Spleen (tissue), 13 donors: ENCODE measurements at places on chromosomes 2 and 18. TPM values are rescaled to one million over a fixed set of nuclear protein-coding genes. Genes with fewer than 3 reads are reported as not detected.

Gene PLCD4
- polyA plus RNA-seq = 0.19 TPM

Gene PLA2R1
- 1.8 TPM for polyA plus RNA-seq

Gene ATP9B
- 7.5 TPM for polyA plus RNA-seq

Gene UGT1A3
- not detected for polyA plus RNA-seq
